Fibroblast of skin of scalp (primary cell): ENCODE measurements at places on chromosomes 11 and 22.

- DNase-seq = no peak
Observed at GRCh38 chr11:64859542-64860414, 15.3 kb upstream of the CDC42BPG start.

DNA sequence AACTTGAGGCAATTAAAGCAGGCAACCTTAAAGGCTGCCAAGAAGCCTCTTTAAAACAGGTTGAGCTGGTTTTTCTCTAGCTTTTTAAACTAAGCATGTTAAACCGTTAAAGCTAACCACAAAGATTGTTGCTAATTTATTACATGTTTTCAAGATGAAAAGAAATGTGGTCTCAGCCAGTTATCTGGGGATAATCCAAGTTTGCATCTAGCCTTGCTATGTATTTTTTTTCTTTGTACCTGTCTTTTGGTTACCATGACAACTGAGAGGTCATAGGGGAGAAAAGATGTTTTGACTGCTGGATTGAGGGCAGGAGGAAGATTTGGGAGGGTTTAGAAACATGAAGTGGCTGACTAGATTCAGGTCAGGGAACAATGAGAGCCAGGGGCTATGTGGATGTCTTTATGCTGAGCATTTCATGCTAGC is 19.2 kb upstream of the PGM2L1 start:
- peak; percentile 35 for DNase-seq

DNA sequence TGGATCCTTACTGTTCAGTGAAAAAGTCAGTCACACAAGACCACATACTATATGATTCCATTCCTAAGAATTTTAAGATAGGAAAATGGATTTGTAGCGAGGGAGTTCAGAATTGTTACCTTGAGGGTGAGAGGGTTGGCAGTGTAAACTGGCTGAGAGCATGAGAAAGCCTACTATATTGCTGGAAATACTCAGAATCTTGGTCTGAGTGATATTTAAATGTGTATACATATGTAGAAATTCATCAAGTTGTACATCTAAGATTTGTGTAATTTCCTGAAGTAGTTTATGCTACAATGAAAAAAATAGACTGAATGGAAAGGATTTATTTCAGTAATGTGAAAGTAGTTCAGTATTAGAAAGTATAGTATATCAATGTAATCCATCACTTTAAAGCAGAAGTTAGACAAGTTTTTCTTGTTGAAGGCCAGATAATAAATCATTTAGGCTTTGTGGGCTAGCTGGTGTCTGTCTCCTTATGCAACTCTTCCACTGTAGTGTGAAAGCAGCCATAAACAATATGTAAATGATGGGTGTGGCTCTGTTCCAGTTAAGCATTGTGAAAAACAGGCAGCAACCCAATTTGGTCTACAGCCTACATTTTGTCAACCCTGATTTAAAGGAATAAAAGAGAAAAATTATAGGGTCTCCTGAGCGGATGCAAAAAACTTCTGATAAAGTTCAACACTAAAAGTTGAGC is 127.2 kb upstream of the THY1 start:
- DNase-seq = no peak

- DNase-seq = peak; percentile 77
Observed at GRCh38 chr11:58301576-58301975, 33.5 kb upstream of the OR10W1 start.

GRCh38 chr22:45698094-45698493 is 26.5 kb downstream of the ATXN10 start:
- no peak for DNase-seq

GRCh38 chr11:119338965-119339588 is 1.6 kb downstream of the C1QTNF5 start:
- no peak for DNase-seq

GRCh38 chr22:37304595-37305343 is 22.5 kb downstream of the CYTH4 start:
- DNase-seq = no peak

- DNase-seq = peak; percentile 31
Observed at GRCh38 chr11:134331354-134332188, at the start of gene GLB1L2. Gene GLB1L2, plus strand, starts transcription at chr11:134331988. Its CDS starts 74 bp downstream, at chr11:134332062.

DNA sequence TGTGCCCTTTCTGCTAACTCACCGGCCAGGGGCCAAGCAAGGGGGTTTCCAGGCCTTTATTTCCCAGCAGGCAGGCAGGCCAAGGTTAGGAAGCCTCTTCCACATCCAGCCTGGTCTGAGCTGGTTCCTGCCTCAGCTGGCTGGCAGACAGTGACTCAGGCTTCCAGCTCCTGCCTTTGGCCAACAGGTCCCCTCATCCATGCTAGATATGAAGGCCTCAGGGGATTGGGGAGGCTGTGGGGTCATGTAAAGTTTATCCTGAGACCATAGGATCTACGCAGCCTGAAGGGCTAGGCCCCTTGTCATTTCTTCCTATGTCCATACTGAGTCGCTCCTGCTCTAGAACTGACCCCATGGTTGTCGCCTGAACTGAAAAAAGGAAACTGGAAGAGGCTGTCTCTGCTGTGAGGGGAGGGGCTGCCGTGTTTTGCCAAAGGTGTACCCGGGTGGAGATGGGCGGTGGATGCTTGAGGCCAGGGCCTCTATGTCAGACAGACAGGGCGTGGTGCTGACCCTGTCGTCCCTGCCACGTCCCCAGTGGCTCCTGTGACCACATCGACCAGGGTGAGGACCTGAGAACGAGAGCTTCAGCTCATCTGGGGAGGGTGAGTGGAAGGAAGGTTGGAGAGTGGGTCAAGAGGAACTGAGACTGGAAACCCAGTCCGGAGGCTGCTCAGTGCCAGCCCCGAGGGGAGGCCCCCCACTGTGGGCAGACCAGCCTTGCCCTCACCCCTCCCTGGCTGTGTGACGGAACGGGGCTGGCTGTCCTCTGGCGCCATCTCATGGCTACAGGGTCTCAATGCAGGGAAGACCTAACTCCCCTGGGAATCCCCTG is 17.0 kb downstream of the P2RY6 start:
- peak; percentile 79 for DNase-seq

GRCh38 chr11:44065161-44065661 is 859 bp upstream of the ACCS start:
- DNase-seq = no peak
